Fibroblast of lung (primary cell): ENCODE measurements at places on chromosomes 2 and 18.

- DNase-seq: no peak
Observed at GRCh38 chr2:227827143-227827542, 13.5 kb downstream of the CCL20 start.

- peak; percentile 1 for DNase-seq
Observed at GRCh38 chr18:64791236-64791635, 642.3 kb upstream of the LINC00305 start.

DNA sequence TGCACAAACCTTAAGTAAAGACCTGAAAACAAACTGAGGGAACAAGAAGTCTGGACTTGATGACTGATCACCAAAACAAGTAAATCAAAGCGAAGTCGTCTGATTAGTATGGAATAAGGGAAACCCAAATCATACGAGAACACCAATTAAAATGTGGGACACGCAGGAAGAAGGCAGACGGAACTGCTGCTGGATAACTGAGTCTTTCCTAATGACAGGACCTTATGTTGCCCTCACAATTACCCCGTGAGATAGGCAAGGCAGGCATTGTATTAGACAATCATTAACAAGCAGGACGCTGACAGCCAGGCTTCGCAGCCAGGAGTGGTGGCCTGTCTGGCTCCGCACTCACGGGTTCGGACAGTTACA lies 614 bp upstream of the COQ10B start:
- no peak for DNase-seq

DNA sequence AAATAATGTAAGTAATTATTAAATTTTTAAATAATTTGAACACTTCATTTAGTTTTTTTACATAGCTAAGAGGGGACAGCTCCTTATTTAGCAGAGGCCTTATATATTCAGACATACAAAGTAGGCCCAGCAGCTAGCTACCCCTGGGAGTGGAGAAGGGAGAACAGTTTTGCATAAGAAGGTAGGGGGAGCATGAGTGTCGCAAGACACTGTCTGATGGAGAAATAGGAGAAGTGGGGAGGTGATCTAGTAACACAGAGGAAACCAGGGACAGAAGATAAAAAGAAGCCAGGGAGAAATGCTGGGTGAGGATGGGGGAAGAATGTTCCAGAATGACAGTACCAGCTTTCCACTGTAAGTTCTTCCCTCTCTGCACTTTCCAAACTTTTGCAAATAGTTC lies 16.0 kb upstream of the RGPD4 start:
- DNase-seq: no peak

DNA sequence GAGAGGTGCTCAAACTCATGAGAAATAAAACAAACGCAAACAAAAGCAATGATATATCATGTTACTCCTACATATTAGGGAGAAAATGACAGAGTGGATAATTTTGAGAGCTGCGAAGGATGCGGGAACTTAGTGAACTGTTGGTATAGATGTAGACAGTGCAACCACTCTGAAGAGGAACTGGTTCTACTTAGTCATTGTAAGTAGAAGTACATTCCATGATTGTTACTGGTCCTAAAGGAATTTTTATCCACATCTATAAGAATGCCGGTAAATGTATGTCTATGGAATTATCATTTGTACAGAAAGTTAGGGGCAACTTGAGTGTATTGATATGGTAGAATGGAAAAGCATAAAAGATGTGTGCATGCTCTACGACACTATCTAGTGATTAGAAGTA lies 1238.4 kb downstream of the LRP1B start:
- DNase-seq: no peak

GRCh38 chr18:22545066-22545760 lies 127.5 kb upstream of the CTAGE1 start:
- DNase-seq: no peak

DNA sequence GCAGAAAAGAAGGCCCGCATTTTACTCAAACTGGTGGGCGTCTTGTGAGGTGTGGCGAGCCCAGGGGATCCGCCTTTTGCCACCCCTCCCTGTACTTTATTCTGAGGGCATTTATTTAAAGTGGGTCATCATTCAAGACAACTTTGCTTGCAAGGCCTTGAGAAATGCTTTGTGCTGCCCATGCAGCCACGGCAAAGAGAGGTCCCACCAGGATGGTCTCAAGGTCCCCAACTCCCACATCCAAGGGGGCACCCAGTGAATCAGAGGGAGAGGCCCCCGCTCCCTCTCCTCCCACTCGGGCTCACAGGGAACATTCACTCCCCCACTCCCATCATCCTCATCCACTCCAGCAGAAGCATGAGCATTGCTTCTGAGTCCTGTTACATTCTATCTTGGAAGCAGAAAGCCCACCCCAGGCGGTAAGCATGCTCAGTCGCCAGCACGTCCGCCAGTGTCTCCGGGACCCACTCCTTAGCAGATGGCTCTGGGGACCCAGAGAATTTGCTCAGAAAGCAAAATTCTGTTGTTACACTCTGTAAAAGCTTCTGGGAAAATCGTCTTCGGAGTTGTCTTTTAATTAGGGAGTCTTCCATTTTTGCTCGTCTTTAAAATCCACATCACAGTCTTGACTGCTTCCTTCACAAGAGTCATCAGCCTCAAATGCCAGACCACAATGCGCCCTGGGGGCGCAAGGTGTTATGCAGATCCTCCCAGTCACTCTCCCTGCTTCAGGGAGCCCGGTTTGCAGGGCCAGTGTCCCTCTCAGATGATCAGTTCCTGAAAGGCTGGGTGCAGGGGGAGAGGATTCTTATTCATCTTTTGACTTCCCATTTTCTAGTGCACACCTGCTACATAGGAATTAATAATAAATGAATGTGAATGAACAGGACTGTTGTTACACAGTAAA lies 99.4 kb upstream of the NCK2 start:
- DNase-seq: no peak

DNA sequence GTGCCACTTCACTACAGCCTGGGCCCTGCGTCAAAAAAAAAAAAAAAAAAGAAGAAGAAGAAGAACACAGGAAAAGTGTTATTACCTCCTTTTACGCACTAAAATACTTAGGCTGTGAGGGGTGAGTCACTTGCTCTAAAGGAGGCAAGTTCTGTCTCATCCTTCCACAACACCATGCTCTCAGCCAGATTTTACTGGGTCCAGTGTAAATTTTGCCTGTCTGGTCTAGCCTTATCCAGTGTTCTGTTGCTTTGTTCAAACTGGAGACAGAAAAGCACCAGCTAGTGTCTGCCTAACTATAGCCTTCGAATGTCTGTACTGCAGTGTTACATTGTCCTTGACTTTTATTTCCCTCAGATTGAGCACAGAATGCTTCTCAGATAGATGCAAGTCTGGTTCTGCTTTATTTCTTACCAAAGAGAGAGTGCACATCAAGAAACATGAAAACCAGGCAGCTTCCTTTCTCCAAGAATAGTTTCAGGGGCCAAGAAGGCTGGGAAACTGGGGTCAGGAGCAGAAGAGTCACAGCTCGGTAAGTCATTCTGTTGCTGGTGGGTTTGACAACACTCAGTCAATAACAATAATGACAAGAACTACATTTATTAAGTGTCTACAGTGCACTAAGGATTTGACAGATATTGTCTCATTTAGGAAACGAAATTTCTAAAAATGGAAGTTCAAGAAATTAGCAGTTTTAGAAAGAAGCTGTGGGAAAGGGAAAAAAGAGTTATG lies 3.1 kb upstream of the MSGN1 start:
- DNase-seq: no peak

GRCh38 chr2:56170504-56170903 lies 13.3 kb upstream of the CCDC85A start:
- no peak for DNase-seq

DNA sequence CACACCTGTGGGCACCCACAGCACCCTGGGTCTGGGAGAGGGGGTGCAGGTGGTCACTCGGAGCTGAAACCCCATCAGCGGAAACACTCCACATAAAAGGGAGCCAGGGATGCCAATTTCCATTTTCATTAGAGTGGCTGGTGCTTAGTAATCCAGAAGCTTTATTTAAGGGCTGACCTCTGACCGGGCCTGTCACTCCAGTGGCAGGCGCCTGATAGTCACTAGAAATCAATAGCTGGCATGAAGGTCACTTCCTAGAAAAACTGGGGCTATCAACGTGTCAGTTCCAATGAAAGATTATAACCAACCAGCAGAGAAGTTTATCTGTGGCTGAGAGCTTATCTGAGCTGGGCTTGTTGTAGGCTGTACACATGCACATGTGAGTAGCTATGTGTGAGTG lies 333.7 kb upstream of the SKOR2 start:
- no peak for DNase-seq

DNA sequence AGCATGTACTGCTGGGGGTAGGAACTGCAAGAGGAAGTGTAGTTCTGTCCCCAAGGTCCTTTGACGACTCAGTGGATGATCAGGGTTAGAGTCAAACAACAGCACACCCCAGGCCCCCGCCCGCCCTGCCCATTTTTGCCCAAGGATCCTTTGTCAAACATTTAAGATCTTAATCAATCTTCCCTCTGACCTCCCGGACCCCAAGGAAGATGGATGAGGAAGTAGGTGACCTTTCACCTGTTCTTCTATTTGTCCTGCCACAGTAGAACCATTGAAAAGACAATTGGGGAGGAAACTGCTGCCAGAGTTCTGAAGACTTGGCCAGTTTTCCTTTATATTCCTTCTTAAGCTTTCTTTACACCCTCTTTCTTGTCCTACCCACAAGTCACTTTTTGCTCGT lies 12.1 kb downstream of the EPHA4 start:
- DNase-seq: no peak

DNA sequence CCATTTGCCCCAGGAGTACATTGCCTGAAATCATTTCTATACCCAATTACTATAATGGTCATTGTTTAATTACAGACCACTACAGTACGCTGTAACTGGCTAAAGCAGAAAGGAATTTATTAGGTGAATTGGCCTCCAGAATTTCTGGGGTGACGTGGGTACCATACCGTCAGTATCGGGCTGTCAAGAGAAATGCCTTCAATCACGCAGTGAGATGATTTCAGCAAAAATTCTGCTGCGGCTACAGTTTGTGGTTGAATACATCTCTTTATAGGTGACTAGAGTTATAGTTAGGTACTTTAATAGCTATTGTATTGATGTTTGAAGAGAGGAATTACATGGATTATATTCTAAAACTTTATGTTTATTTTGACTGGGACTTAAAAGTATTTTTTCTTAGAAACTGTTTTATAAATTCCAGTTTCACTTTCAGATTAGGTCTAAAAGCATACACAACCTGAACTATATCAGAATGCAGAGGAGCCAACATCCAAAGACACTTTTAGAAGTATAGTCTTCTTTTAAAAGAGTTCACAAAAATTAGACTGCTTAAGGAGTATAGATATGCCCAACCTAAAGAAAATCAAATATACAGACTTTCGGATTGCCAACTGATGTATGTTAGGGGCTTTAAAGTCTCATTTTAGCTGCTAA lies 128.4 kb downstream of the TTC27 start:
- DNase-seq: no peak

GRCh38 chr2:23564615-23564960 lies 179.6 kb downstream of the KLHL29 start:
- no peak for DNase-seq

GRCh38 chr2:121175326-121175725 lies 109.7 kb downstream of the TFCP2L1 start:
- no peak for DNase-seq

- no peak for DNase-seq
Observed at GRCh38 chr2:147860009-147860408, 15.2 kb downstream of the ACVR2A start.

DNA sequence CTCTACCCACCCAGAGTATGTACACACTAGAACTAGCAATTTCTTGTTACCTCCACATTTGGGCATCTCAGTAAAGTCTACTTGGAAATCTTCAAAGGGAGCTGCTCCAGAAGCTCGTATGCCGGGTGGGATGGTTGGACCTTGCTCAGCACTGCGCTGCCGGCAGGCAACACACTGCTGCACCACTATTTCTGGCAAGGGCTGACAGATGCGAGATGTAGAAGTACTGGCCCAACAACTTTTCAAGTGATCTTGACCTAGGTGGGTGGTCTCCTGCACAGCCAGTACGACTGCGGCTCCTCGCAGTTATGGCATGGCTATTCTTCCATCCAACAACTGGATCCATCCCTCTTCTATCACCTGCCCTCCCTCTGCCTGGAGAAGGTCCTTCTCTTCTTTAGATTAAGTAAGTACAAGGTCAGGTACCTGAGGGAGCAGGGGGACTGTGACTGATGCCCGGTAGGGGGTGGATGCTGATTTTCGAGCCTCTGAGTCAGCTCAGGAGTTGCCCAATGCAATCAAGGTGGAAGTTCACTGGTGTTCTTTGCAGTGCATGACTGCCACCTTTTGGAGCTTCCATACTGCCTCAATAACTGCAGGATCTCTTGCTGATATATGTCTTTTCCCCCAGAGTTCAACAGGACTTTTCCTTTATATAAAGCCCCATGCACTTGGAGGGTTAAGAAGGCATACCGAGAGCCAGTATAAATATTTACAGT lies 100.4 kb upstream of the SLC1A4 start:
- peak; percentile 63 for DNase-seq

DNA sequence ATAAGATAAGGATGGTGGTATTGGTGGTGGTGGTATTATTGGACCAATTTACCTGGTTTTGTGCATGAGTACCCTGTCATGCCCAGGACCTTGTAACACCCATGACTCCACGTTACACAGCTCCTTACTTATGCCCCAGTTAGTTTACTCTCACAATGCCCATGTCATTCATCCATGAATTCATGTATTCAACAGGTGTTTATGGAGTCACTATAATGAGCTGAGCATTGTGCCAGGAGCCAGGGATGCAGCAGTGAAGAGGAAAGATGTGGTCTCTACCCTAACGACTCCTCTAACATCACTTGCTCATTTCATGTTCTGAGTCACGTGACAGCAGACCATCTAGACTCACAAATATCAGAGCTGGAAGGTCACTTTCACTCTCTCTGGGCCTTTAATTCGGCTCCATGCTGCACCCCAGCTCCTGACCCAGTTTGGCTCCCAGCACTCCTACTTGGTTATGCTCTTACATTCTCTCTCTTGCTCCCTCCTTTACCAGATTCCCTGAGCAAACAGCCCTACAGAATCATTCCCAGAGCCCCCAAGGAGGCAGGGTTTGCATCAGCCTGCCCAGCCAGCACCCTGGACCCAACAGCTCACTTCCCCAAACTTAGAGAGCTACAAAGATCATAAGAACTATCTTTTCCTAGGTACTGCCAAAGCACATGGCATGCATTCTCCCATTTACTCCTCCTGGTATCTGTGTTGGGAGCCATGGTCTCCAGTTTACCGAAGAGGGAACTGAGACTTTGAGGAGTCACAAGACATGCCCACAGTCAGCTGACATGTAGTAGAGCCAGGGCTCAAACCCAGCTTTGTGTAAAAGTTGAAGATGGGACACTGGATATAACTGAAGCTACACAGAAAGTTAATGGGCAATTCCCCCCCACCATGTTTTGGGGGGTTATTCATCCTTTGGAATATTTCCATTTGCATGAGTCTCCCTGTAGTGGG lies 449.9 kb downstream of the LRATD1 start:
- DNase-seq: no peak
